Esophagus mucosa (tissue), 1 donor: ENCODE measurements at places on chromosomes 16 and 17.

GRCh38 chr17:17783825-17784656 lies 52.7 kb downstream of the SREBF1 start:
- ATAC-seq, result no peak

- ATAC-seq, result no peak
Measured at GRCh38 chr16:77406680-77407079, 28.2 kb downstream of the ADAMTS18 start.

DNA sequence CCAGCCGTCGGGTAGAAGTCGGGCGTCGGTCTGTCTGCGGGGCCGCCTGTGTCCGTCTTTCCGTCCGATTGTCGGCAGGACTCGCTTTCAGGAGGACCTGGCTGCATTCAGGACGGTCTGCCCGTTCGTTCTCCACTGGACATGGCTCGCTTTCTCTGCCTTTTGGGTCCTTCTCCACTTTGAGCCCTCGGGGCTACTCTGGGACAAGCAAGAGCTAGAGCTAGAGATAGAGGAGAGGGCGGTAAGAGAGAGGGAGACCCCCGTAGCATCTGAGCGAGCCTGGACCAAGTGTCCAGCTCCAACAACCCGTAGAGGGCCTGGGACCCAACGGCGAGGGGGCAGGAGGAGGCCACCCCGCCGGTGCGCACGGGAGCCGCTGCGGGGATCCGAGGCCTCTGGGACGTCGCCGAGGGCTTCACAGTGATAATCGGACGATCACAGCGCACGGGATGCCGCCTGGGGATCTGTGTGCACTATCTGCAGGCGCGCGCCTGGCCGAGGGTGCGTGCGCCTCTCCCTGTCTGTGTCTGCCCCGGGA lies 4.5 kb downstream of the TBX4 start:
- no peak for ATAC-seq

DNA sequence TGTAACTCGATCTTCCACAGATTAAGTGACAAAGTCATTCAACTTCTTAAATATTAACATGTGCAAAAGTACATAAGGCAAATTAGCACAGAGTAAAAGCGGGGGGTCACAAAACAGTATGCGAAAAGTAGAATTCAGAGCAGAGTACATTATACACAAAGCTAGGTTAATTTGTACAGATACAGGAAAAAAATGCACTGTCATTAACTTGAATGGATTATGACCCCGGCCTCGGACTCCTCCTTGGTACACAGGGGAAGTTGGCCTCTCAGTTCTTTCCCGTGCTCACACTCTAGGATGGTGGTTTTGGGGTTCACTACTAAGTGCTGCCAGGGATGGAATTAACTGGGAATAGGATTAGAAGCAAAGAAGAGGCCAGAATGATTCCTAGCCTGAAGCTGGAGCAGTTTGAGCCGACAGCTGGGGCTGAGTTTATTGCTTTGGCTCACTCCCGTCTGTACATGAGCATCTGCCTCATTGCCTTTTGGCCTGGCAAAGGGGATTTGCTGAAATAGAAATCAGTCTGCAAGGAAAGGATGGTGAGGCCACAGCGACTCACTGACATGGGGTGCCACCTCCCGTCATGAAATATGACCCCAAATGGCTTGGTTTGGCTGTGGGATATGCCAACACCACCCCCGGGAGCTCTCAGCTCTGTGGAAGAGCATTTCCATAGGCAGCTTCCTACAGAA lies 23.6 kb downstream of the NTN1 start:
- ATAC-seq, result no peak

GRCh38 chr17:74478420-74479100 lies 12.1 kb downstream of the CD300A start:
- no peak for ATAC-seq

DNA sequence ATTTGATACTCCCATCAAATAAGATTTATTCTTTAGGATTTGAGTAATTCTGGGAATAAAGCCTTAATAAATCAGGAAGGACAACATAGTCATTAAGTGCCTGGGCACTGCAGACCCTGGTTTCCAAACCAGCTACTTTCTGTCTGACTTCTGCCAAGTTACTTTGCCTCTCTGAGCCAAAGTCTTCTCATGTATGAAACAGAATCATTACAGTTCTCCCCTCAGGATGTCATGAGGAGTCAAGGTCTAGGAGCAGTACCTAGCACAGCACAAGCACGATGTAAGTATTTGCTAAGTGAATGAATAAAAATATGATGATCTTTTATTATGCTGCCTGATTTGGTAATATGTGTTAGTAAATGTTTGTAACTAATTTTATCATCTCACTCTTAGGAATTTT lies 30.4 kb upstream of the HEATR6 start:
- ATAC-seq, result no peak

GRCh38 chr17:41071606-41072360 lies 6.1 kb upstream of the KRTAP2-4 start:
- no peak for ATAC-seq

GRCh38 chr16:87086156-87086555 lies 231.0 kb downstream of the C16orf95 start:
- ATAC-seq, result no peak

- ATAC-seq, result no peak
Measured at GRCh38 chr16:26212599-26212998, 520.8 kb downstream of the HS3ST4 start.

DNA sequence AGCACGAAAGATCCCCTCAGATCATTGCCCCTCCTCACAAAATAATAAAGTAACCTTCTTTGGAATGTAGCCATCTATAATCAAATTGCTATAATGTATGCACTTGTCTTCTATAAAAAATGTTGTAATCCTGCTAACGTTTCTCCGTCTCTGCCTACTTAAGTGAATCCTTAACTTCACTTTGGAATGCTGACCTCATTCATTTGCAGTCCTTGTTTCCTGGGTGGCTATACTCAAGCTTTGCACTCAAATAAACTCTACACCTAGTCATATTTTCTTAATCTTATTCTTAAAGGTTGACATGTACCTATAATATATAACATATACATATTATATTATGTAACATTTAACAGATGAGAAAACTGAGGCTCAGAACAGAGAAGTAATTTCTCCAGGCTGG lies 22.7 kb downstream of the CHD9NB start:
- ATAC-seq, result no peak

DNA sequence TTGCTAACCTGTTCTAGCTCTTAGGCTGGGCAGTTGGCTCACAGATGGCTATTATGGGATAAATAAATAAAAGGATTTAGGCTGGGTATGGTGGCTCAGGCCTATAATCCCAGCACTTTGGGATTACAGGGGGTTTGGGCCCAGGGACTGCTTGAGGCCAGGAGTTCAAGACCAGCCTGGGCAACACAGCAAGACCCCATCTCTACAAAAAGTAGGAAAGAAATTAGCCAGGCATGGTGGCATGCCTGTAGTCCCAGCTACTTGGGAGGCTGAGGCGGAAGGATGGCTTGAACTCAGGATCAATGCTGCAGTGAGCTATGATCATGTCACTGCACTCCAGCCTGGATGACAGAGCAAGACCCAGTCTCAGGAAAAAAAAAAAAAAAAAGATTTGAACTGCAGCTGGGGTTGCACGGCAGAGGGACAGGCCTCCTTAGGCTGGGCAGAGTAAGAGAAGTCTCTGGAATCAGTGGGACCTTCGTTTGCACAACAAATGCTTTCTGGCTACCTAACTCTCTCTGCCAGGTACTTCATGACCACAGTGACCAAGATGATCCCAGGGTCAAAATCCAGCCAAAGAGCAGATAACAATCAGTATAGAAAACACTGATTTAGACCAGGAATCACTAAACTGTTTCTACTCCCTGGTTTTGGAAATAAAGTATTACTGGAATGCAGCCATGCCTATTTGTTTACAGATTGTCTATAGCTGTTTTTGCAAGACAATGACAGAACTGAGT lies 6.8 kb downstream of the RUSF1 start:
- no peak for ATAC-seq

DNA sequence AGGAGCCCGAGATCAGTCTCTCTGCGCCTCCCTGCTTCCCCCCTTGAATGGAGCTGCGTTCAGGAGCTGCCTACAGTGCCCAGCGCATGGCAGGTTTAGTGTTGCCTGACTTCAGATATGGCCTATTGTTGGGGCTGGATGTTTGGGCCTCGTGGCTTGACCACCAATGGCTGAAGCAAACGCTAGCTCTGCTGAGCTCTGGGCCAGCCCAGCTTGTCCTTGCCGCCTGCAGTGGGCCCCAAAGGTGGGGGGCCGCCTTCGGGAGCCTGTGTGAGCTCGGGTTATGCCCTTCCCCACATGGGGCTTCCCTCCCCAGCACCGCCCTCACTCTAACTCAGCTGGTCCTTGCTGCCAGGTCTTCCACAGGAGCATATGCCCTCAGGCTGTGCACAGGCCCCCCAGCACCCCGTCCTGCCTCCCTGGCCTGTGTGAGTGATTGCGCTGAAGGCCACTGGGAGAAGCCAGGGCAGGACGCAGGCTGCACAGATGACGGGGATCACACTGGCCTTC lies 2.0 kb upstream of the METTL26 start:
- ATAC-seq, result no peak

DNA sequence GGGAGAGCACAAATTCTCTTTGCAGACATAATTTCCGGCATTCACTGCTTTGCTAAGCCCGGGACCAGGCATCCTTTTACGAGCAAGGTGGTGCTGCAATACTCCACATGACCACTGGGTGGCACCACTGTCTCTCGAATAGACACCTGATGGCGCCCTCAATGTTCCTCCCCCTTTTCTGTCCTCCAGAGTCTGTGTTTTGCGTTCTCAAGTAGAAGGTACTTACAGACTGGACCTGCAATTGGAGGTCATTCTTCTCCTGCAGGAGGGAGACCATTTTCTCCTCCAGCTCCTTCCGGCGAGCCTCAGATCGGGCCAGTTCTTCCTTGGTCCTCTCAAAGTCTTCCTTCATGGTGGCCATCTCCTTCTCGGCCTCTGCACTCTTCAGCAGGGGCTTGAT lies 45.2 kb downstream of the MYH13 start:
- ATAC-seq, result peak; percentile 75

GRCh38 chr17:81365148-81365600 lies 30.1 kb upstream of the BAHCC1 start:
- ATAC-seq, result peak; percentile 83
